ENCODE measurements at places on chromosomes 13 and 19.

- no peak for DNase-seq
Observed at GRCh38 chr13:86098511-86098910, 299.3 kb upstream of the SLITRK6 start.

GRCh38 chr13:22461854-22462490 lies 718.8 kb upstream of the SGCG start:
- DNase-seq, result no peak

DNA sequence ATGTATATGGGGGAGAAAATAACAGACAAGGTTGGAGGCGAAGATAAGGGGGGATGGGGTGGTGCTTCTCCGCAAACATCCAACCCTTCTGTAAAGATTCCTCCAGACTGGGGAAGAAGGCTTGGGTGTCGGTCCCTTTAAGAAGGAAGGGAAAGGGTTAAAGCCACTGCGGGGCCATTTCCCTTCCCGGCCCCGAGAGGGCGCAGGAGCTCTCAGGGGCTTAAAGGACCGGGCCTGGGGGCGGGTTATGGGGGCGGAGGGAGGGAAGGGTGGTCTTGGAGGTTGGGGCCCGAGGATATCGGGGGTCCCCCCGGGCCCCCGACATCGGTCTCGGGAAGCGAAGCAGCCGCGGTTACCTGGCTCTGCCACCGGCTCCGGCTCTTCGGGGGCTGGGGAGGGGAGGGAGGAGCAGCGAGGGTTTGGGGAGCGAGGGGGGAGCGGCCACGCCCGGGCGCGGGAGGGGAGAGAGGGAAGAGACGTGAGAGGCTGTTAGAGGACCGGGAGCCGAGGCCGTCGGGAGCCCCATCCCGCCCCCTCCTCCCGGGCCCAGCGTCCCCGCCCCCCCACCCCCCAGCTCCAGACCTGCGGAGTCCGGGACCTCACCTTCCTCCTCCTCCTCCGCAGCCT lies 2.8 kb downstream of the TNNT1 start:
- no peak for DNase-seq

DNA sequence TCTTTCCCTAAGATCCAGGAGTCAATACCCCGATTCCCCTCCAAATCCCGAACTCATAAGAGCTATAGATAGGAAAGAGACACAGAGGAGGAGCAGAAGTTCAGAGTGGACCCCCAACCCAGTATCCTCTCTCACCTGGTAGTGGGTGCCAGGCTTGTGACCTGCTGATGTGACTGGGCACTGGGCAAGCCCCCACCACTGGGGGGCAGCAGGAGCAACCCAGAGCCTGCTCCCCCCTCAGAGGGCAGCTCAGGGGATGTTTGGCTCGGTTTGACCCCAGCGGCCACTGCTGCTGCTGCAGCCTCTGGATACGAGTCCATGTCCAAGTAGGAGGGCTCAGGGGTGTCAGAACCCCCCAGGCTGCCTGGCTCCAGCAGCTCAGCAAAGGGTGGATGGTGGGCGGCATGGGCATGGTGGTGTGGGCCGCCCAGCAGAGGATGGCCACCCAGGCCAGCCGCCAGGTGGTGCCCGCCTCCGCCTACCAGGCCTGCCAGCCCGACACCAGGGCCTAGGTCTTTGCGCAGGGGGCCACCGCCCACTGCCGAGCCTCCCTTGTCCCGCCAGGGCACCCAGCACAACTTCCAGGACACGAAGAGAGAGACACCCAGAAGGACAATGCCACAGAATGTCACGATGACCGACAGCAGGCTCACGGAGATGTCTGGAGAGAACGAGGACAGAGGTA lies 7.4 kb downstream of the SYT3 start:
- no peak for DNase-seq

- no peak for DNase-seq
Observed at GRCh38 chr13:100203696-100204367, 114.9 kb downstream of the PCCA start.

DNA sequence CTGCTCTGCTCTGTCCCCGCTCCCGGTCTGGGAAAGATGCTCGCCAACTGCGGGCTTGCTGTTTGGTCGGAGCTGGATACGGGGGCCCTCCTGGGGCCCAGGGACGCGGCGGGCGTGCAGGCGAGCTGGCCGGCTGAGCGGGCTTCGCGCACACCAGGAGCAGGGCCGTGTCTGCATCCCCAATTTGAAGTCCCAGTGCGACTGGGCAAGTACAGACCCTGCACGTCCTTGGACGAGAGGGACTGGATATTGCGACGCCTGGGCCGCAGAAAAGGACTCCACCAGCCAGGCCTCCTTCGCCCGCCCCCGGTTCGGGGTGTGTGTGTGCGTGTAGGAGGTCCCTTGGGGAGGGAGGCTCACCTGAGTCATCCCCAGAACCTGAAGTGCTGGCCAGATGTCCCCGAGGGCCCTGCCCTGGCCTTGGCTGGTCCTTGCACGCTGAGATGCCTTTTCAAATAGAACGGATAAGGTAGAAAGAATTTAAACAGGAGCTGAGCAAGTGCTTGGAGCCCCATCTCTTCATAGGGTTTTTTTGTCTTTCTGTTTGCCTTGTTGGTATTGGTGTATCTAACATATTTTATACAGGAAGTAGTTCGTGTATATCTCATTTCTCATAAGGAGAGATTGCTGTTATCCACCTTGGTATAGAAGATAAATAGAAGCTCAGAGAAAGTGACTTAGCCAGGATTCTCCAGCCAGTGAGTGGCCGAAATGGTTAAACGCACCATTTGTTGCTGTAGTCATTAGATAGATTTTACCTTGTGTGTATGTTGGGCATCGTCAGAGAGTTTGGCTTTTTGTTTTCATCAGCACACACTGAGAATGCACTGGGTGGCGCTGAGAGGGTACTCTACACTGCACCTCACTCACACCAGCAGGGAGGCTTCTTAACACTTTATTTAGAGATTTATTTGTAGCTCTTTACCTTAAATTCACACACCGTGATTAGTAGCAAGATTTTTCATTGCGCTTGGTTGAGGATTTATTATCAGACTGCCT lies 1.1 kb downstream of the NAXD start:
- DNase-seq, result no peak

DNA sequence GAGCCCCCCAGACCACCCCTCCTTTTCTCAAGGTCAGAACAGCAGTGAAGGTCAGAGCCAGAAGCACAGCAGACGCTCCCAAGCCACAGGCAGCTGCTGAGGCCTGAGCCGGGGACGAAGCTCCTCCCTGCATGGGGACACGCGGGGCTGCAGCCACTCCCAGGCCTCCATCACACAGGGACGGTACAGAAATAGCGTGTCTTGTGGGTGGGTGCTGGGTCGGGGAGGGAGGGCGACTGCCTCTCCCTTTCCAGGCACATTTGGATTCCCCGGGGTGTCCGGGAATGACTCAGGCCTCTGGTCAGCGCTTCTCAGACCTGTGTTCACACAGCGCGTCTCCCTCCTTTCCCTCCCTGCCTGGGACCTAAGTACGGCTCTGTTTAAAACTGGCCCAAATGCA lies 33.2 kb downstream of the RASA3 start:
- DNase-seq, result peak; percentile 46

DNA sequence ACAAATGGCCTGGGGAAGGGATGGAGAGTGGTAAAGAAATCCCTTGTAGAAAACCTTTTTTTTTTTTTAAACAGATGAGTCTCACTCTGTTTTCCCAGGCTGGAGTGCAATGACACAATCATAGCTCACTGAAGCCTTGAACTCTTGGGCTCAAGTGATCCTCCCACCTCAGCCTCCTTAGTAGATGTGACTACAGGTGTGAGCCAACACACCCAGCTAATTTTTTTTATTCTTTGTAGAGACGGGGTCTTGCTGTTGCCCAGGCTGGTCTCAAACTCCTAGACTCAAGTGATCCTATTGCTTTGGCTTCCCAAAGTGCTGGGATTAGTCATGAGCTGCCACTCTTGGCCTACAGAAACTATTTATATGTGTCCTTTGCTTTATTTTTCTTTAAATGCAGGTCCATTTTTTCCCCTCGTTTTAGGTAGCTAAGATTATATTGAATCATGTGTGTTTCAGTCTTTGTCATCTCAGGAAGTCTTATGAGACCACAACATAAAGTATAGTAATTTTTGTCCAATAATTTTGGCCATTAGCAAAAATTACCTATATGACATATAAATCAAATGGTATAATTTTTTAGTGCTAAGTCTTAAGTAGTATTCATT lies 10.5 kb downstream of the LPAR6 start:
- DNase-seq, result no peak

GRCh38 chr19:29893606-29894284 lies 48.3 kb upstream of the URI1 start:
- no peak for DNase-seq

DNA sequence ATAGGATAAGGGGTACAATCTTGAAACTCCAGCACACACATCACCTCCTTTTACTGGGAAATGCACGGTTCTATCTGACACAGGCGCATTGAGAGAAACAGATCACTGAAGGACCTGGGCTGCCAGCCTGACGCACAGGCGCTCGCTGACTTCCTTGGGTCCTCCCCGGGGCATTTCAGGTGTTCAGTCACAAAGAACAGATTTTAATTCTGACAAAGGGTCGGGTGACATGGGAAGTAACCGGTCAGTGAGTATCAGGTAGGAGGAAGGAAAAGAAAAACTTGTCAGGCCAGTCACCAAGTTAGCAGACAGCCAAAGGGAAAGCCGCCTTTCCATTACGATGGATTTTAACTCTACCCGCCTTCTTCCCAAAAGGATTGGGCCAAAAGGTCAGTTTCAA lies 39.6 kb downstream of the INSR start:
- no peak for DNase-seq

- no peak for DNase-seq
Observed at GRCh38 chr19:6765738-6766356, 1.4 kb downstream of the SH2D3A start.

- no peak for DNase-seq
Observed at GRCh38 chr19:40872209-40872608, 9.8 kb downstream of the CYP2A7 start.

GRCh38 chr13:56713656-56714055 lies 427.1 kb upstream of the PRR20A start:
- DNase-seq, result no peak

DNA sequence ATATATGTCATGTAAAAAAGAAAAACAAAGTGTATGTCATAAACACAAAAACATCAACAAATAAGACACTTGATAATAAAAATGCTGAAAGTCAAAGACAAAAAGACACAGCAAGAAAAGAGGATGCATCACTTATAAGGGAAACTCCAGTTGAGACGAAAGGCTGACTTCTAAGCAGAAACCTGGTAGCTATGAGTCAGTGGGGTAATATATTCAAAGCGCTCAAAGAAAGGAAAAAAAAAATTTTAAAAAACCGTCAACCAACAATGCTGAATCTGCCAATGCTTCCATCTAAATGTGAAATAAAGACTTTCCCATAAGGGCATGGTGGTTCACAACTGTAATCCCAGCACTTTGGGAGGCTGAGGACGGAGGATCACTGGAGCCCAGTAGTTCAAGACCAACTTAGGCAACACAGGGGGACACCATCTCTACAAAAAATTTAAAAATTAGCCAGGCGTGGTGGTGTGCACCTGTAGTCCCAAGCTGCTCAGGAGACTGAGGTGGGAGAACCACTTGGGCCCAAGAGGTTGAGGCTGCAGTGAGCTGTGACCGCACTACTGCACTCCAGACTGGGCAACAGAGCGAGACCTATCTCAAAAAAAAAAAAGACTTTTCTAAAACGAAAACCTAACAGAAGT lies 24.0 kb downstream of the USP12 start:
- DNase-seq, result no peak

GRCh38 chr19:38932425-38933179 lies 1.9 kb downstream of the MRPS12 start:
- DNase-seq, result peak; percentile 27

DNA sequence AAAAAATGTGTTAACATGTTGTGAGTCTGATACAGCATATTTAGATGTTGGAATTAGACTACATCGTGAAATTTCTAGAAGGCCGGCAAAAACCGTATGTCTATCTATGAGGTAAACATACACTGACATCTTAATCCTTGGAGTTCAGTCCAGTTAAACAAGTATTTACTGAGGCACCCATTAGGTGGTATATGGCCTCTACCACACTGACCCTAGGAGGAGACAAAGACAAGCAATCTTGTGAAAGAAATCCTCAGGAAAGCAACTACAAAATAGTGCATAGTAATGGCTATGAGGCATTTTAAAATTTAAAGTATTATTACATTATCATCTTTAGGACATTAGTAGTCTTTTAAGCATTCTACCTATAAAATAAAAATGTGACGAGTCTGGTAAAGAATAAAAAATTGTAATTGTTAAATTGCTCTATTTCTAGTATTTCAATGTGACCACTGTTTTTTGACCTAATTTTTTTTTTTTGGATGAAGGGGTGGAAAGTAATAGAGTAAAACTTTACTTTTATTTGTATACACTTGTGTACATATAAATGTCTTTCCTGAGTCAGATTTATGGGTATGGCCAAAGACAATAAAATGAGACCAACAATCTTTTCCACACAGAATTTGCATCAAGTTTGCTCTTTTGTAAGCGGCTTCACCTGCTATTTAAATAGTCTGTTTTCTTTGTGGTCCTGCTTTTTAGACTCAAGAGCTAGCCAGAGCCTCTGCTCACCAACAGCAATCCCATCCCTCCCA lies 50.5 kb downstream of the KATNAL1 start:
- no peak for DNase-seq

DNA sequence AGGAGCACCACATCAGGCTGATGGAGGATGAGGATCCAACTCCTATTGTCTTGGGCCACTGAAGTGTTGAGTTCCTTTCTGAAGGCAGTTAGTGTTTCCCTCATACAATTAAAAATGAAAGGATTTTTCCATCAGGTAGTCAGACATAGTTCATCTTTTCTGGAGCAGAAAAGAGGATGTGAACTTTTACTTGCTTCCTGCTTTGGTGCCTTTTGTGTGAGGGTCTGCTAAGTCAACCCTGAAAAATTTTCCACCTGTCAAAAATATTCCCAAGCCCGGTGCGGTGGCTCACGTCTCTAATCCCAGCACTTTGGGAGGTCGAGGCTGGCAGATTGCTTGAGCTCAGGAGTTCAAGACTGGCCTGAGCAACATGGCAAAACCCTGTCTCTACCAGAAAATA lies 43.9 kb downstream of the RGCC start:
- no peak for DNase-seq

DNA sequence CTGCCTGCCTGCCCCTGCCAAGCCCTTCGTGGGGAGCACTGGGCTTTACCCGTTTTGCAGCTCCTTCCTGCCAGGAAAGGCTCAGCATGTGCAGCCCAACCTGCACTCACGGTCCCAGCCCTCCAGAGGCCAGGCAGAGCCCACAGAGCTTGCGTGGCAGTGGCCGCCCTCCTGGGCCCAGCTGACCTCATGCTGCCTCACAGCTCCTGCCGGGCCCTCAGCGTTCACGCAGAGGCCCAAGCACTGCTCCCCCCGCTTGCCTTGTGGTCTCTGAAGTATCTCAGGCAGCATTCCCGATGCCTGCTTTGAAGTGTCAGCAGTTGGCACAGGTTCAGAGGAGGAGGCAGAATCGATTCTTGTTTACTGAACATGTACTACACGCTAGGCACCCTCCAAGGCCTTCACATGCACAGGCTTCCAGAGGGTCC lies 32.5 kb downstream of the CAPN12 start:
- DNase-seq, result no peak

Measured in CD8-positive, alpha-beta memory T cell (primary cell).